ENCODE measurements at places on chromosomes 11 and 22.

GRCh38 chr11:123091506-123091905, 29.6 kb upstream of the HSPA8 start:
- no peak for DNase-seq

DNA sequence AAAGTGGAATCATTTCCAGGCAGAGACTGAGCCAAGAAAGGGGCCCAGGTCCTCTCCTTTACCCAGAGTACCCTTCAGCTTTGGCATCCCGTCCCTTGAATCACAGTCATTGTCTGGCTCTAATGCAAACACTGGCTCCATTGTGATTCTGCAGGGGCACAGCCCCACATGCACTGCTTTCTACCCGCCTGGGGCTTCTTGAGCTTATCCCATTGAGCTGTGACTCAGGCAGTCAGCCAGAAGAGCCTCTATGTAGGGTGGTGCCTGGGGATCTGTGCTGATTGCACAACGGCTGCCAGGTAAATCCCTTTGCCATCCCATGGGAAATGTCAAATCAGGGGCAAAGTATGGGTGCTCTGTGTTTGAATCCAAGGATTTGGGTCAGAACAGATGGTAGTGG, 88.9 kb downstream of the RASSF10 start:
- no peak for DNase-seq

DNA sequence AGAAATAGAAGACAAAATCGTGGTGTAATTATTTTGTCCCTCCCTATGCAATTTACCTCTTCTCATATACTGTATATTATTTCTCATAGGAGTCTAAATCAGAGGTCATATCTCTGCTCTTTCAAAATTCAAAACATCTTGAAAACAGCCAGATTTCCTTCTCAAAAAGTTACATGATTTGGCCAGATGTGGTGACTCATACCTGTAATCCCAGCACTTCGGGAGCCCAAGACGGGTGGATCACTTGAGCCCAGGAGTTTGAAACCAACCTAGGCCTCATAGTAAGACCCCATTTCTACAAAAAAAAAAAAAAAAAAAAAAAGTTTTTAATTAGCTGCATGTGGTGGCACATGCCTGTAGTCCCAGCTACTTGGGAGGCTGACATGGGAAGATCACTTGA, 29.0 kb upstream of the DNAJB7 start:
- DNase-seq: no peak

DNA sequence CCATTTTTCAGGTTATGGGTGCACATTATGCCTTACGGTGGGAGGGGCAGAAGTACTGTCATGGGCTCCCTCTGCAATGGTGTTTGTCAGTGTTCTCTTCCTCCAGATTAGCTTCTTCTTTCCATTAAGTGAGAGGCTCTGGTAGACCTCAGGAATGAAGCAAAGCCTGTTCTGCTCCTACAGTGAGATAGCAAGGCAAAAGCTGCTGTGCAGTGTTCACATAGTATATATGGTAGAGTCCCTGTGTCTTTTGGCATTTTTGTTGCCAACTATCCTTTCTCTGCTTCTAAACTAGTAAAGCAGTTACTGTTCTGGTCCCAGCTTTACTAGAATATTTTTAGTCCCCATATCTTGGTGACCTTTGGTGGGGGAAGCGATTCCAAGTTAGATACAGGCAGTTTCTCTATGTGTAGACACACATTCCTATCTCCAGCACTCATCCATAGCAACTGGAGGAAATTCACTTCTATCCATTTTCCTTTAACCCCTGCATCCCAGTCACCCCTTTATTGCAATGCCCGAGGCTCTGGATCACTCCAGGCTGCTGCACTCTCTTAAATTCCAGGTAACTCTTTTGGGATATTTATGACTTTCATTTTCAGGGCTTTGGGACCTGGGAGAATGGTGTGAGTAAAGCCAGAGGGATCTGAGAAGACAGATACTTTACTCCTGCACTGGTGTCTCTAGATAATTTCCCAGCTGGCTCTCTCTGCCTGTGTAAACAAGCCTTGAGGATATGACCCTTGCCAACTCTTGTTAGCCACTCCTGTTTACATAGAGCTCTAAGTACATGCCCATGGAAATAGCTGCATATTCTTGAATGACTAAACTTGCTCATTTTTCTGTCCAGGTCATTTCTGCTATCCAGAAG, 3.9 kb upstream of the TRIM34 start:
- DNase-seq: peak; percentile 90

DNA sequence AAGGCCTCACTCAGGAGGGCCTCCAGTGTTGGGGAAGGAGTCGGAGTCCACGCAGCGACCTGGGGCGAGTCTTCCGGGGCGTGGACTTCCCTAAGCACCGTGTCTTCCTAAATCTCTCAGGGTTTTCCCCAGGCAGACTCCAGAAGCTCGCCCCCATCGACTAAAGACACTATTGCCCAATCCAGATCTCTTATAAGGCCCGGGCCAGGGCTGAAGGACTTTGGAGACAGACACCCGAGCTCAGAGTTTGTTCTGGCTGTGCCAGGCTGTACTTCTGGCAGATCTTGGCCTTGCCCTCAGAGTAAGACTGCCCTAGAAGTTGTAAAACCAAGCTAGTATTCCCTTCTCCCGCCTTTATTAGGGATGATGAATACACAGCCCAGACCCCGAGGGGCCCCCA, 191.4 kb downstream of the BUD13 start:
- no peak for DNase-seq

GRCh38 chr11:67119585-67120391, 725 bp downstream of the KDM2A start:
- DNase-seq: no peak

DNA sequence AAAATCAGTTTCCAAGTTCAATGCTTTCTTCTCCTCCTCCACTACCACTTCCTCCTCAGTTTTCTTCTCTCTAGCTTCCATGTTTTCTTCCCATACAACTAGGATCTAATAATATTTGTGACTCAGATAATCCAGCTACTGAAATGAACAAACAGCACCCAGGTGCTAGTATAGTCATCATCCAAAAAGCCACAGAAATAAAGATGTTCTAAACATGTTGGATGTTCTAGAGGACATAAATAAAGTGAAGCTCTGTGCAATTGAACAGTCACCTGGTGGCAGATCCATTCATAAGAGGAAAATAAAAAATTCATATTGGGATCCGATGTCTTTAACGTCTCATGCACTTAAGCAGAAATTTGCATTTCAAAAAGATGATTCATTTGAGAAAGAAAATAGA, 142.8 kb downstream of the ENTHD1 start:
- DNase-seq: no peak

DNA sequence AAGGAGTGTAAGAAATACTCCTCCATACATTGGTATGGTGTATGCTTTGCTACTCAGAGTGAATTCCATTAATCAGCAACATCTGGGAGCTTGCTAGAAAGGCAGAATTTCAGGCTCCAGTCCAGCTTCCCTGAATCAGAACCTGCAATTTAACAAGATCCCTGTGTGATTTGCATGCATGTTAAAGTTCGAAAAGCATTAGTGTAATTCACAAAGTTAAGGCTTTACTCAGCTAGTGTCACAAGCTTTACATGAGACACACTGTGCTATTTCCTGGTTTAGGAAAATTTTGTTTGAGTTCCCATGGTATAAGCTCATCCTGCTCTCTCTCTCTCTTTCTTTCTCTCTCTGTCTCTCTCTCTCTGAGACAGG, 37.0 kb upstream of the HEPHL1 start:
- no peak for DNase-seq

DNA sequence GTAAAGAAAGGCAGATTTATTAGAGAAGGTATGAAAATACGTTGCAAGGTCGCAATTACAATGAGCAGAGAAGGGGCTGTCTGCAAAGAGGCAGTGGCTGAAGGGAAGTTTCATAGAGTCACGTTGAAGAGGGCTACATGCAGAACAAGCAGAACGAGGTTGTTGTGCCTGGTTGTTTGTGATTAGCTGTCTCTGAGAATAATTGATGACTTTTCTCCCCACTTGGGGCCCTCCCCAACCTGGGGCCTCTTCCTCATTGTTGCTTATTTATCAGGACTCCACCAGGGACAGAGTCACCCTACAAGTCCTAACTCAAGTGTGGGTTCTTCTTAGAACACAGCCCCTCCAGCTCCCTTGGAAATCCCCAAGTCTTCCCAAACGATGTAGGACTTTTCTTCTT, 29.1 kb downstream of the CSF2RB start:
- no peak for DNase-seq

DNA sequence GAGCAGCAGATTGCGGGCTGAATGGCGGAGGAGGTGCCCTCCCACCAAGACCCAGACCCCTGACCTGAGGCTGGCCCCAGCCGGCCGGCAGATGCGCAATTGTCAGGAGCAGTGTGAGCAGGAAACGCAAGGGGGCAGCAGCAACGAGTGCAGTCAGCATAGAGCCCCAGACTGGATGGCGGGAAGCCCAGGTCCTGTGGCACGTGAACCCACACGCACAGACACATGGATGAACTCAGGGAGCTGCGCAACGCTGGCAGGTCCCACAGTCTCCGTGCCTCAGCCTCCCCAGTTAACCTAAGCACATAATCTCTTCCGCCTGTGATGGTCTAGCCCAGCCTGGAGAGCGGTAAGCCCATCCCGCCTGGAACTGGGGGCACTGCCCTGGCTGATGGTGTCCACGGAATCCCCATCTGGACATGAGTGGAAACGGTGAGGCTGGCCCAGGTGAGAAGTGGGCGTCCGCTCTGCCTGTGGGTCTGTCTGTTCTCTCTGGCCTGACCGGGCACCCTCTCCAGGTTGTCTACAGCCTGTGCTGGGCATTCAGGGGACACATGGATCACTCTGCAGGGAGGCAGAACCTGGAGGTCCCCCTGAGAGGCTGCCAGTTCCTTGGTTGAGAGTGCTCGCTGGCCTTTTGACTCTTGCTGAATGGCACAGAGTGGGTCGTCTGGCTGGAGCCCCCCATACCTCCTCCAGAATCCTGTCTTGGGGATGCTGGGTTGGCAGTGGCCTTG, 626 bp upstream of the TBX10 start:
- DNase-seq: peak; percentile 24

GRCh38 chr11:110433393-110434333, 3.9 kb downstream of the FDX1 start:
- DNase-seq: no peak

- DNase-seq: no peak
Measured at GRCh38 chr22:40676644-40677043, 2.6 kb upstream of the MCHR1 start.

DNA sequence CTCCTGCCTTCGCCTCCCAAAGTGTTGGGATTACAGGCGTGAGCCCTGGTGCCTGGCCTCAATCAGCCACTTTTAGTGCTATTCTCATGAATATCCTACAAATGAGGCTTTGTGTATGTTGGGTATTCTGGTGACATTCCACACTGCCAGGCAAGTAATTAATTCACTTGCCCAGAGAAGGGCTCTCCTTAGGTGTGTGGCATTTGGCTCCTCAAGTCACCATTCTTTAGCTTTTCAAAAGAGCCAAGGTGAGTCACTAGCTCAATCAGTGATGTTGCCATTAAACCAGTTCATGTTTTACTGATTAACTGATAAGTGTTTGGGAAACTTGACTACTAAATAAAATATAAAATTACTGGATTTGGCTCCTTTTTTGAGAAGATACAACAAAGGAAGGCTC, 52.2 kb downstream of the SLC25A17 start:
- no peak for DNase-seq

- no peak for DNase-seq
Measured at GRCh38 chr11:121807051-121807450, 309.0 kb downstream of the BLID start.

- no peak for DNase-seq
Measured at GRCh38 chr11:82105331-82105998, 628.2 kb downstream of the FAM181B start.

GRCh38 chr11:78085972-78086371, 6.3 kb upstream of the NDUFC2 start:
- DNase-seq: no peak

DNA sequence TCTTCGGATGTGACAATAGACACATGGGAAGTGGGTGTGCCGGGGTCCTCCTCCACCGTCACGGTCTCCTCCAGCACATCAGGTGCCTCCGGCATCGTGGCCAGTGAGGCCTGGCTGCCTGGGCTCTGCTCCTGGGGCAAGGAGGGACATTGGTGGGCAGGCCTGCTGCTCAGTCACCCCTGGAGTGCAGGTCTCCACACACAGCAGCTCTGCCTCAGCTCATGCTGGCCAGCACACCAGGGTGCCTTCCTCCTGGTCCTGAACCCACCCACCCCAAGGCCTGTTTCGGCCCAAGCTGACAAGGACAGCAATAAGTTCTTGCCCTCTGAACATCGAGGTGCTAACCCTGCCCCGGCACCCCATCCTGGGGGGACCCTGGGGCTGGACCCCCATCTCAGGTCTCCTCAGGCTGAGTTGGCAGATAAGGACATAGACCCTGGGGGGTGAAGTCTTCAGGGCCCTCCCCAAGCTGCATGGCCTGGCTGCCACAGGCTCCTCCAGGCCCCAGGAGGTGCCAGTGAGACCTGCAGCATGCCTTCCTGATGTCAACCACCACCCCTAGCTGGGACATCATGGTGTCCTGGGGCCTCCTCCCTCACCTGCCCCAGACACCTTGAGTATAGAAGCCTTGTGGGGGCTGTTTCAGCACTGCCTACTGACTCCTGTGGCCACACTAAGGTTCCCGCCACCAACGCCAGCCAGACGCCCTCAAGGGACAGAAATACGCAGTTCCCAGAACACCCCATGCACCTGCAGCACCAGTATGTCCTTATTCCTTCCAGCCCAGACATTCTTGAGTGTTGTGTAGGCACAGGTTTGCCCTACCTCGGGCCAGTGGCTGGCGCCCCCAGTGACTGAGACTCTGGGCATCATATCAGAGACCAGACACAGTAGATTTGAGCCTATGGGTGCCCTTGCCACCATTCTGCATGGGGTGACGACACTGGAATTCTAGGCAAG, 34.4 kb downstream of the ARVCF start:
- no peak for DNase-seq

GRCh38 chr11:35029979-35030682, 108.8 kb upstream of the CD44 start:
- DNase-seq: peak; percentile 66

DNA sequence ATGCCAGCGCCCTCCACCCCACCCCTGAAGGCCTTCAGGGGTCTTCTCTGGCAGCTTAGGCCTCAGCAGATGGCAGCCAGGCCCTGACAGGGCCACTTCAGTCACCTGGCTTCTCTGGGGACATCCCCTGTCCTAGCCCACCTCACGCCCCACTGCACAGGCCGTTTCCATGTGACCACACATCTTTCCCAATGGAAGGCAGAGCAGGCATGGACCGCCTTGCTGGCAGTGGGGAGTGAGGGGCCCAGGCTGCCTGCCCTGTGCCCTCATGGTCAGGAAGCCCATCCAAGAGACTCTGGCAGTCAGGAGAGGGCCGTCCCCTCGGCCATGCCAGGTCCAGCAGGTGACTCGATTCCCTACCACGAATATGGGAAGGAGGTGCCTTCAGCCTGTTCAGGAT, 25.8 kb downstream of the MACROD1 start:
- DNase-seq: no peak

GRCh38 chr11:46208803-46209202, 68.7 kb upstream of the CREB3L1 start:
- DNase-seq: no peak

GRCh38 chr11:118602331-118602730, 5.1 kb upstream of the PHLDB1 start:
- DNase-seq: no peak

- peak; percentile 96 for DNase-seq
Measured at GRCh38 chr11:111694851-111695250, 71.3 kb downstream of the PPP2R1B start.

- DNase-seq: no peak
Measured at GRCh38 chr11:14886513-14886912, 5.5 kb downstream of the CYP2R1 start.

Measured in brain microvascular endothelial cell (primary cell).